ENCODE measurements at places on chromosomes 3 and 15.
A peak's percentile ranks its signal among the peaks of the same experiment; 100 is the strongest.

DNA sequence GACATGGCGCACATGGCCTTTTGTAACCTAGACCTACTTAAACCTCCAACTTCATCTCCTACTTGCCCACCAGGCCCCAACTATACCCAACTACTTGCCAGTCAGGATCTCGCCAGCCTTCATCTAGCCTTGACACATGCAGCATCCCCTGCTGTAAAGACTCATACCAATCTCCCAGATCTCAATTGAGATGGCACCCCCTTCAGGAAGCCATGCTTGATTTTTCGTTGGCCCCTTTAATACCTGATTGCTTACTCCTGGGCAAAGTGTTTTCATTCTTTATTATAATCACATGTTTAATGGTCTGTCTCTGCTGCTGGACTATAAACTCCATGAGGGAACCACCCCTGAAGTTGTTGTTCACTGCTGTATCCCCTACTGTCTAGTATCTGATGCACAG, 150.8 kb downstream of the SOX2 start:
- DNase-seq, result no peak

- DNase-seq, result no peak
Measured at GRCh38 chr15:48858401-48858800, 19.5 kb upstream of the EID1 start.

- DNase-seq, result no peak
Measured at GRCh38 chr3:154098376-154098775, 22.8 kb upstream of the ARHGEF26 start.

GRCh38 chr3:46812237-46812791, 50.9 kb downstream of the MYL3 start:
- peak; percentile 53 for DNase-seq

DNA sequence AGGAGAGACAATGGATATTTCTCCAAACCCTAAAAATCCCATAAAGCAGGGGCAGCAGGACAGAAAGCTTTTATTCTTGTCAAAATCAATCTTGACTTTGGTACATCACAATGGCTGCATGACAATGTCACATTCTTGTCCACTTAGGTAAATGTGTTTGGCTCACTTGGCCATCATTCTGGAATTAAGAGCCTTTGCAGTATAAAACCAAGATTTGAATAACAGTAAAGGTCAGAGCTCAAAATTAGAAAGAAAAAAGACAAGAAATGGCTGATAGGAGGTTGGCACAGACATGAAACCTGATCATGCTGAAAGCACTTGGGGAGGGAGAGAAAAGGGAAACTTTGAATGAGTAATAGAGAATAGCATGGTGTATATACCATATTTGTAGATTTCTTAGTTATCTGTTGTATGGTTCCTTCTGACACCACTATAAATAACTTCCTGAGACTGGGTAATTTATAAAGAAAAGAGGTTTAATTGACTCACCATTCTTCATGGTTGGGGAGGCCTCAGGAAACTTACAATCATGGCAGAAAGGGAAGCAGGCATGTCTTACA, 158.5 kb upstream of the SGO1 start:
- DNase-seq, result no peak

DNA sequence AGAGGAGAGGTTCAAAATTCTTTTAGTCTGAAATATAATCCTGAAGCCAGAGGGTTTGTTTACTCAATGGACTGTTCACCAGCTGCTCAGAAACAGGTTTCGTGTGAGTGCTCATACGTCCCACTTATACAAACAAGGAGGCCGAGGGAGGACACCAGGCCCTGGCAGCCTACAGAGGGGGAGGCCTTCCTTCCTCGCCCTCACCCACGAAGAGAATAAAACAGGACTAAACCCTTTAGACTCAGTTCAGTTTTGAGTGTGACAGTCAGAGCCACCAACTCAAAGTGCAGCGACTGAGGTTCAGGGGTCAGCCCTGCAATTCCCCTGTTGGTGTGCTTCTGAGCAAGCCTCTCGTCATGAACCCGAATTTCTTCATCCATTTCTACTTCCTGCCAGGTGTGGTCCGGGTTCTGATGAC, 17.3 kb downstream of the FAM174B start:
- DNase-seq, result no peak

- DNase-seq, result no peak
Measured at GRCh38 chr3:16335772-16336645, 71.0 kb downstream of the OXNAD1 start.

DNA sequence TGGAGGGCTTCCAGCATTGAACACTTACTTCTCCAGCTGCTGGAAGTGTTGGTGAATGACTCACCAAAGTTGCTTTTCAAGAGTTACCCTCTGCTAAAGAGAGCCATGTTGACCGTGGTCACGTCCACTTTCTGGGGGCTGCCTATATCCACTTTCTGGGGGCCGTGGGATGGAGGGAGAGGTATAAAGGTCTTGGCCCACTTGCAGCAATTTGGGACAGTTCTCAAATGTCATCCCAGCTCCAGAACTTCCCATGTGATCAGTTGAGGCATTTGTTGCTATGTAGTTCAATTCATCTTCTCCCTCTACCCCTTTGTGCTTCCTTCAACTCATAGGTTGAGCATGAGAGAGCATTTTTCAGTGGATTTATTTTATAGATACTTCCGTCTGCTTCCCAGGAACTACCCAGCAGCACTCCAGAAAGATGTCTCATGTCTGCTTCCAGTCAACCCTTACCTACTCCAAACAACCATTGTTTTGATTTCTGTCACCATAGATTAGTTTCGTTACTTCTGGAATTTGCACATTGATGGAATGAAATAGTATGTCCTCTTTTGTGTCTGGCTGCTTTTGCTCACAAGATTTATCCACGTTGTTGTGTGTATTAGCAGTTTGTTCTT, 130.6 kb downstream of the TCF12 start:
- no peak for DNase-seq

- no peak for DNase-seq
Measured at GRCh38 chr3:104438706-104439105, 928.0 kb upstream of the ALCAM start.

DNA sequence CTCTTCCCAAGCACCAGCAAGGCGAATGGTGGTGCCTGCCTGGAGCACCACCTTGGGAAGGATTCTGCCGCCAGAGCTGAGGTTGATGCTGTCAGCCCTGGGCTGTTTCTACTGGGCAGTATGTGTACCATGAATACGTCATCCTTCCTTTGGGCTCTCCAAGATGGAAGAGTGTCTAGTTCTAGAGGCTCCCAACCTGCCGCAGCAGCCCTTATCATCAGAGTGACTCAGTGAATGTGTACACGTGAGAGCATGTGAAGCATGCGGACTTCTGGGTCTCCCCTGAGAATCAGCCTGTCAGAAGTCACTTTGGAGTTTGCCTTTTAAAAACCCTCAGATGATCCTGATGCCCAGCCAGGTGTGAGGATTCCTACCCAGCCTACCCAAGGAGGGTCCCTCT, 20.9 kb downstream of the PLA2G4D start:
- DNase-seq, result no peak

- DNase-seq, result no peak
Measured at GRCh38 chr3:186094696-186095425, 14.0 kb downstream of the ETV5 start.

- no peak for DNase-seq
Measured at GRCh38 chr3:172442606-172443005, 5.7 kb downstream of the GHSR start.

DNA sequence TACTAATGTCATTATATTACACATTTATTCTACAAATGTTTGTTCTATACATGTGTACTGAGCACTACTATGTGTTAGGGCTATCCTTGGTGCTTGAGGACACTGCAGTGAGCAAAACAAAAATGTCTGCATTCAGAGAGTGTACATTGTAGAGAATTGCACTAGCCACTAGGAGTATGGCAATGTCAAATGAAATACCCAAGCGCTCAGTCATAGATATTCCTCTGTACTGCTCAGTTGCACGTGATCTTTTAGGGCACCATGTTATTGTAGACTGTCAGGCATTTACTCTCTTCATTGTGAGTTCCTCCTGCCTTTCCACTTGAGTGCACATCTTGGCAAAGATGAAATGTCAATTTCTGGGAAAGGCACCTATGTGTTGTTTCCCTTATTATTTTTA, 36.8 kb downstream of the FNDC3B start:
- DNase-seq, result no peak

DNA sequence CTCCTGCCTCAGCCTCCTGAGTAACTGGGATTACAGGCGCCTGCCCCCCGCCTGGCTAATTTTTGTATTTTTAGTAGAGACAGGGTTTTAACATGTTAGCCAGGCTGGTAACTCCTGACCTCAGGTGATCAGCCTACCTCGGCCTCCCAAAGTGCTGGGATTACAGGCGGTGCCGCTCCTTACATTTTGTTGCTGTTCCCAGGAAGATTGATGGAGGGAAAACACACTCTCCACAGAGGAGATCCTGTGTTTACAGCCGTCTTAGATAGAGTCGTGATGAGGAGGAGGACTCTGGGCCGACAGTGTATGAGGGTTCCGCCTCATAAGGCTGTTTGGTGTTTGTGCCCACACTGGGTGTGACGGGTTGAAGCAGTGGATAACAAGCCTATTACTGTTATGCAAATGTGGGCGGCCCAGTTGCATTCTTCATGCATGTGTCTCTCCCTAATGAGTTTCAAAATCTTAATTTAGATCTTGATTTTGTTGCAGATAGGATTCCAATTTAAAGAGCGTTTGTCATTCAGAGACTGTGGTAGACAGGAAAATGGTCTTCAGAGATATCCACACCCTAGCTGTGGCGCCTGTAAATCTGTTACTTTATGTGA, 60.0 kb downstream of the APBA2 start:
- DNase-seq, result no peak

DNA sequence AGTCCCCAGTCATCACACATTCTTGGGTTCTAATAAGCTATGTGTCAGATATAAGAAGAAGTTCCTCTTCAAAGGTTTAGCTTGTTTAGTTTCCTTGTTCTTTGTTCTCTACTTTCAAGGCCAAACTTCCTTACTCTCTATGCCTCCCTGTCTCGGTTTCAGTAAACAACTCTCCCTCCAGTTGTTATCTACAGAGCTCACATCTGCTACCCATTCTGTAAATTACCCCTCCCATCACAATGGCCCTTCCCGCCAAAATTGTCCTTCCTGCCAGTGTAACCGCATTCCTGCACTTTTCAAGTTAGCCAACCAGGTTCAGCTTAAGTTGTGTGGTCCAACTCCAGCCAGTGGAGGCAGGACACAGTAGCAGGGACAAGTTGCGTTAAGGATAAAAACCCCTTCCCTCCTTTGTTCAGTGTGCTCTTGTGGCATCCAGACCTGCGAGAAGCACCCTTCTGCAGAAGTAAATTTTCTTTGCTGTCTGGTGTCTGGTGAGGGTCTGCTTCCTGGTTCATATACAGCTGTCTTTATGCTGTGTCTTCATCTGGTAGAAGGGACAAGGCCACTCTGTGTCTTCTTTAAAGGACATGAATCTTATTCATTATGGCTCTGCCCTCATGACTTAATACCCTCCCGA, 342.1 kb upstream of the GRM7 start:
- DNase-seq, result no peak

- no peak for DNase-seq
Measured at GRCh38 chr3:168497741-168498140, 402.0 kb upstream of the GOLIM4 start.

DNA sequence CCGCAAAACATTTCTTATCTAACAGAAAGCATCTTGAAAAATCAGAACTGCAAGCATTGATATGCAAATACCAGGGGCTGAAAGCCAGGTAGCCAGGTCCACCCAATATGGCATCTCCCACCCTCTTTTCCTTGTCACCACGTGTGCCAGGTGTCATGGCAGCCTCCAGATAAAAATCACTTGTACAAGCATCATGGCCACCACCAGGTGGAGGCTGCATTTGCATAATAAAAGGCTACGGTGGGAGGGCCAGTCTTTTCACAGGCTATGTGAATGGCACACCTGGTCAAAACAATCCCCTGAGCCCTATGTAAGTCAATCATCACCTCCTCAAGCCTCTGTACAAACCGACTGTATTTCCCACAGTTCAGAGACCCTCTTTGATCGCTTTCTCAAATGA, 1233.1 kb upstream of the ALCAM start:
- no peak for DNase-seq

GRCh38 chr3:72664184-72664975, 183.9 kb downstream of the SHQ1 start:
- no peak for DNase-seq

- no peak for DNase-seq
Measured at GRCh38 chr3:143902210-143902609, 53.9 kb upstream of the SLC9A9 start.

DNA sequence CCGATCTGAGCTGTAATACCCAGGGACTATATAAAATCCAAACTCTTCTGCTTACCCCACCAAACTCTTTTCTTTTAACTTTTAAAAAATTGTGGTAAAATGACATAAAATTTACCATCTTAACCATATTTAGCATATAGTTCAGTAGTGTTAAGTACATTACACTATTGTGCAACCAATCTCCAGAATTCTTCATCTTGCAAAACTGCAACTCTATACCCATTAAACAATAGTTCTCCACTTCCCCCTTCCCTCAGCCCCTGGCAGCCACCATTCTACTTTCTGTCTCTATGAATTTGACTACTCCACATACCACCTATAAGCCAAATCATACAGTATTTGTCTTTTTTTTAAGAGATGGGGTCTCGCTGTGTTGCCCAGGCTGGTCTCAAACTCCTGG, 38.7 kb downstream of the SENP8 start:
- no peak for DNase-seq
